ENCODE measurements at places on chromosomes 7 and 10.

DNA sequence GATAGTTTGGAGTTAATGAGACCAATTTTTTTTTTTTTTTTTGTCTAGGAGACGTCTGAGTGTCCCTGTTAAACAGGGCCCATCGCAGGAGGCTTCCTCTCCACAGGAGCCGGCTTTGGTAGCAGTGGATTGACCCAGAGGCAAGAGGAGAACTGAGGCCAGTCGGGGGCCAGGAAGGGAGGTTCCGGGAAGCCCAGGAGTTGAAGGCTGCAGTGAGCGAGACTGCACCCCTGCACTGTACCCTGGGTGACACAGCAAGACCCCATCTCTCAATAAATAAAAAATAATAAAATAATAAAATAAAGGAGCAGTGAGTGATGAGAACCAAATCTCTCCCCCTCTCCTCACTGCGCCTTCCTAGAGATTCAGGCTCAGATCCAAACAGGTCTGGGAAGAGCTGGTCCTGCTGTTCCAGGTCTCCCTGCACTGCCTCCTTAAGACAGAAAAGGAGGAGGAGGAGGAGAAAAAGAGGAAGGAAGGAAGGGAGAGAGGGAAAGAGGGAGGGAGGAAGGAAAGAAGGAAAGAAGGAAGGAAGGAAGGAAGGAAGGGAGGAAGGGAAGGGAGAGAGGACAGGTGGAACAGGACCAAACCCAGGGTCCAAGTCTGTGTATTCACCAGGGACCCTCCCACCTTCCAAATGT is 3.5 kb downstream of the MNX1 start:
- no peak for DNase-seq

DNA sequence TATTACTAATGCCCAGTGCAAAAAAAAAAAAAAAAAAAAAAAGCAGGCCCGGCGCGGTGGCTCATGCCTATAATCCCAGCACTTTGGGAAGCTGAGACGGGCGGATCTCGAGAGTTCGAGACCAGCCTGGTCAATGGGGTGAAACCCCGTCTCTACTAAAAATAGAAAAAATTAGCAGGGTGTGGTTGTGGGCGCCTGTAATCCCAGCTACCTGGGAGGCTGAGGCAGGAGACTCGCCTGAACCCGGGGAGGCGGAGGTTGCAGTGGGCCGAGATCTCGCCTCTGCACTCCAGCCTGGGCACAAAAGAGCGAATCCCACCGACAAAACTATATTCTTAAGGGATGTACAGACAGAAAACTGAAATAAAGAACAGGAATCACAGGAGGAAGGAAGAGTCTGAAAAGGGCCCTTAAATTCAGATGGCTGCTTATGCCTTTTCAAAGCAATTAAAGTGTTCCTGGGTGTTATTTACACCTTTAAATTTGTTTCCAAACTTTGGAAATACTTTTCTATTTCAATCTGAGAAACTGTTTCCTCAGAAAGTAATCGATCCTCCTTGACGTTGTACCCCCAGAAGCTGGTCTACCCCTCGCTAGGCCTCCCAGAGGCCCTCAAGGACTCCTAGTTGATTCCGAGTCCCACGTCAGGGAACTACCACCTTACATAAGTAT is 2.0 kb upstream of the KMT2E start:
- DNase-seq: no peak

DNA sequence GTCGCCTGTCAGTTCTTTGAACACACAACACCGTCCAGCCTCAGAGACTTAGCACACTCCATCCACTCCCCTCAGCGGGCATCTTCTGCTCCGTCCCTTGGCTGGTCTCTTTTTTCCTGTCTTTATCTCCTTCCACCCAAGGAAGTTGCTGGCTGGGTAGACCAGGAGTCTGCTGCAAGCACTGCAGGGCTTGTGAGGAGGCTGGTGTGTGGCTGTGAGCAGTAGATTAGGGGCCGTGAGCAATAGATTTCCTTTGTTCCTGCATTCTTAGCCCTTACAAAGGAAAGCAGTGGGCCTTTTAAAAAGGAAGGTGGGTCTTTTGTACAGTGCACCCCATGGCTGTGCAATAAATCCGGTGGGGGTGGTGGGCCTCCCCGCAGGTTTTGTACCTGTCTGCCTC is 100.3 kb upstream of the BTBD16 start:
- DNase-seq: no peak

DNA sequence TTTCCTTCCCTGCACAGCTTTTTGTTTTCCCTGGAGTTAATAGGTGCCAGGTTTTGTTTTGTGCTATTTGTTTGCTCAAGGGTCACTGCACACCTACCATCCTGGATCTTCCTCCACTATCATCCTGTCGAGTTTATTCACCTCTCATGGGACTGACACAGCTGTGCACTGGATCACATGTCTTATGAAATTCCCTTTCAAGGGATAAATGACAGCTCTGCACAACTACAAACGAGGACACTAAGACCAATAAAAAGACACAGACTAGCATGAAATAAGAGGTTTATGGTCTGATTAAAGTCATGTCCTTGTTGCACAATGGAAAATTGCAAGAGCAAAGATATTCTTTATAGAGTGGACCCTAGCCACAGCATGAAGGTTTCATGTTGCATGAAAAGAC is 76.7 kb upstream of the SFMBT2 start:
- DNase-seq: no peak

GRCh38 chr10:30784524-30784896 is 155.0 kb upstream of the LYZL2 start:
- DNase-seq: no peak

DNA sequence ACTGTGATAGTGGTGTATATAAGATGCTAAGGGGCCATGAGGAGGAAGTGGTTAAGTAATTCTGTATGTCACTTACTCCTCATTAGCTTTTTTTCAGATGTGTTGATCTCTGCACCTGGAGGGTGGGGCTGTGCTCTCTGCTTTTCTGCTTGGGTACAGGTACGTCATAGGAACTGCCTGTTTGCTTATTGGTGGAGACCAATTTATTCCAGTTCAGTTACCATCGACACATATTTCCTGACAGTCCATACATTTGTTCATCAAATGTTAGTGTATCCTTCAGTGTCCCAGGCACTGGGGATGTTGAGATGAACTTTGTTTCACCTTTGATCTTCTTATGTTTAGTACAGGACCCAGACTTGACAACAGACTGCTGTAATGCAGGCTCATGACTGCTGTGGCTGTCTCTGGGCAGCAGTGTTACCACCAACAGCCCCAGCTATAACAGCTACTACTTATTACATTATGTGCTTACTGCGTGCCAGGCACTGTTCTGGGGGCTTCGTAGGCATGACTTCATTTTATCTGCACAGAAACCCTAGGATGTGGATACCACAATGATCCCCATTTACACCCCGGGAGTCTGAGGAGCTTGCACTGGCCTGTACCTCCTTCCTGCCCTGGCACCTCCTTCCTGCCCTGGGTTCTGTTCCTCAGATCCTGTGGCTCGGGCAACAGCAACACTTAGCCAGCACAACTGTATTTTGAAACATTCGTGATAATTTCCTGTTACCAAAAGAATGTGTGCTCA is 87.4 kb downstream of the BUB3 start:
- no peak for DNase-seq

GRCh38 chr7:14837216-14837615 is 65.3 kb downstream of the DGKB start:
- no peak for DNase-seq

GRCh38 chr10:79001082-79001885 is 67.5 kb upstream of the ZMIZ1 start:
- no peak for DNase-seq

- no peak for DNase-seq
These were observed 396.3 kb downstream of the SORCS1 start for GRCh38 chr10:106768204-106768603.

DNA sequence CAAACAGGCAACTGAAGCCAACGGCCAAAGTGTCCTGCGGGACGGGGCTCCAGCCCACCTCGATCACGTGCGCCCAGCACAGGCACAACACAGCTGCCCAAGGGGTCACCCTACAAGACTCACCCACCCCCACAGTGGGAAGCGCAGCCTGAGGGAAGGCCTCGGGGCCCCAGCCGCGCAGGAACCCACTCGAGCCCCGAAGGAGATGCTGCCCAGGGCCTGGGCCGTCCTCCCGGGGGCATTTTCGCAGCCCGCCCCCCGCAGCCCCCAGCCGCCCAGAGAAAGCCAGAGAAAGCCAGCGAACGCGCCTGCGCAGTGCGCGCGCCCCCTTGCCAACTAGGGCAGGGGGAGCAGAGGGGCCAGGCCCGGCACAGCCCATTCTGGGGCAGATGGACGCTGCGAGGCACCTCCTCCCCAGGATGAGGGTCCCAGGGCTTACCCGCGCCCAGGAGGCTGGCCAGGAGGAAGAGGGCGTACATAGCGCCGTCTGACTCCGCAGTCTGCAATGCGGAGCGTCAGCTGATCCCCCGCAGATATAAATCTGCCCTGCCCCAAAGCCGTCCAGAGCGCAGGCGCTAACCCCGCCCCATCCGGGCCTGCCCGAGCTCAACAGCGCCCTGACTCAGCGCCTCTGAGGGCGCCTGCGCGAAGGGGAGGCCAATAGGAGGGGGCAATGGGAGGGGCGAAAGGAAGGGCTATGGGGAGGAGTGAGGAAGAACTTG is at the start of gene PSAP:
TSS of gene PSAP (minus strand) at position 509 of the 722 bp plus-strand sequence. CDS start at position 479, 30 bp downstream.
- DNase-seq: peak; percentile 86

DNA sequence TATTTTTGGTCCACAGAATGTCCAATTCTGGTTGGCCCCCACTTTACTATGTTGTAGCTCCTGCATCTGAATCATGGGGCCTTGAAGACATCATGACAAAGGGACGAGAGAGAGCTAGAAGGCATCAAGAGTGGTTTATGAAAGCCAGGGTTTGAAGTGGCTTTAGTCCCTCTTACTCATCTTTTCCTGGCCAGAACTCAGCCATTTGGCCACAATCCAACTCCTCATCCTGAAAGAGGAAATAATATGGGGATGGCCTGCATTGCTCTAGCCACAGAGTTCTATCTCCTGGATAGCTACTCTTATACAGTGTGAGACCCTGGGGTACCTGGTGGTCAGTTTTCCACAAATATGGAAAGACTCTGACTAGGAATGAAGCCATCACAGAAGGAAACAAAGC is 418.9 kb downstream of the XPNPEP1 start:
- DNase-seq: no peak

DNA sequence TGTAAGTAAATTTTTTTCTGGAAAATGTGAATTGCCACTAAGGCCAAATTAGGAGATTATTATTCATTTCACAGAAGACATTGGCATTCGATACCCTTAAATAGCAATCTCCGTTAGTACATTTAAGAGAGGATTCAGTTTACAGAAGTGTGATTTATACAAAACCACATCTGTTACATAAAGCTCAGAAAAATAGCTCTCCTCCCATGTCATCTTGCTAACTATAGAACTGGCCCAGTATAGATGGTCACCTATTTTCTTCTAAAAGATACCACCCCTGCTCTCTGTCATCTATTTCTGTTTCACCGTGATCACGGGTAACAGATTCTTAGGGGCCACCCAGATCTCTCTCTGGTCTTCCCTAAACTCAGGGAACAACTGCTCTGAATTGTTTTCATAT is 119.1 kb downstream of the HIP1 start:
- no peak for DNase-seq

- DNase-seq: no peak
These were observed 99.6 kb downstream of the SVIL start for GRCh38 chr10:29535012-29535777.

All from NCI-H2029 (cell line).